Activated CD4-positive, alpha-beta T cell treated with anti-CD3 and anti-CD28 coated beads, Interleukin-2, amount 50 U/mL, for 1 hour (primary cell): ENCODE measurements at places on chromosomes 7 and 10.

GRCh38 chr10:112087953-112088456 is 95.6 kb downstream of the GPAM start:
- no peak for DNase-seq

- no peak for DNase-seq
Measured at GRCh38 chr7:155216475-155217272, 81.0 kb upstream of the INSIG1 start.

GRCh38 chr10:72308320-72308987 is 34.7 kb downstream of the DDIT4 start:
- DNase-seq = no peak

GRCh38 chr10:60305380-60305892 is 84.2 kb downstream of the ANK3 start:
- no peak for DNase-seq

DNA sequence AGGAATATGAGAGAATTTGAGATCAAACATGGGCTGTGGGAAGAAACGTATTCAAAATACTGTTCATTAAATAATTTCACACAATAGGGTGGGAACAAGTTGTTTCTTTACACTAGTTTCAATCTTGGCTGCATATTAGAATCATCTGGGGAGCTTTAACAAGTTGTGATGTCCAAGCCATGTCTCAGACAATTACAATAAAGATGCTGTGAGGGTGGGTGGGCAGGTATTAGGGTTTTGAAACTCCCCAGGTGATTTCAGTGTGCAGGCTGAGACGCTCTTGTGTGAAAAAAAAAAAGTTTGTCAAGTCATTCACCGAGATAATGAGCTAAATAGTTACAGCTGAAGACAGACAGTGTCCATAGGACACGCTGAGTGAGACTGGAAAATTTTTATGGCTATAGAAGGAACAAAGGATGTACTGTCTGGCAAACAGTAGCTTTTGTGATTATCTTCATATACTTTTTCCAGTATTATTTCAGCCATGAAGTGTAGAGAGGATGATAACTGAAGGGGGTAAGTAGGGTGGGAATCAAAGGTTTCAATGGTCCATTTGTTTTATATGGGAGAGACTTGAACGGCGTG is 12.6 kb upstream of the LAMB4 start:
- no peak for DNase-seq
